ENCODE measurements at places on chromosomes 2 and 18. TPM values are rescaled to one million over a fixed set of nuclear protein-coding genes. Genes with fewer than 3 reads are reported as not detected.

The CHRNA1 gene
- polyA plus RNA-seq, result 158 TPM

DNA sequence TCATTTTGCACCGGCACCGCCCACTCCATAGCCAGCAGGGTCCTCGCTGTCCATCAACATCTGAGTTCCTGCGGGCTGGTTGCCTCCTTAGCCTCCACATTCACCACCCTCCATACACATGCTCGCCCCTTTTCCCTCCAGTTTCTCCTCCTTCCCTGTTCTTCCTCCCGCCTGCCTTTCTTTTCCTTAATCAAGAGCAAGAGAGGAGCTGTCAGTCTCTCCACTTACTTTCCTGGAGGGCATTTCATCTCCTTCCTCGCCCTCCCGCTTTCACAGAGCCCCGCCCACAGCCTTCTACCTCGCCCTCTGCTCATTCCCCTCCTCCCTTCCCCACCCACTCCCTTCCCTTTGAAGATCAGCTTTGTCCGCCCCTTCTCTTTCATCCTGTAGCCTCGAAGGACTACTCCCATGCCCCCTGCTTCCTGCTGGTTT lies 13.8 kb upstream of the ZBTB7C start:
- no peak for DNase-seq

DNA sequence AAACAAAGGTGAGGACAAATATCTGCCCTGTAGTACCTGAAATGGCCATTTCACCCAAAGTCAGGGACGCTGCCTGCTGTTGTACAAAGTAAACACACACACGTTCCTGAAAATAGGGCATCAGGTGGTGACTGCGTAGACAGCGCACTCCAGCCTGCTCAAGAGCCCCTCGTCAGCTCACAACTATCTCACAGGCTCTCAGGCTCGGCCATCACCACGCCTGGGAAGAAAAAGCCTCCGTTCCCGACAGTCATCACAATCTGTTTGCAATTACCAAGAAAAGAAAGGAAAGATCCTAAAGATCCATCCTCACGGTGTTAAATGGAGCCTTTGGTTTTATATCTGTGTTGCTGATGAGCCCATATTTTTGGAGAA lies 230.2 kb downstream of the ZNF516 start:
- DNase-seq, result no peak

The VWC2L gene
- polyA plus RNA-seq, result not detected

The TMEM169 gene
- polyA plus RNA-seq, result 4.5 TPM

- no peak for DNase-seq
Measured at GRCh38 chr2:227378371-227378782, 729 bp downstream of the TM4SF20 start.

- DNase-seq, result no peak
Measured at GRCh38 chr2:71829008-71829407, 318.7 kb downstream of the CYP26B1 start.

The PPP1R7 gene
- polyA plus RNA-seq, result 71.0 TPM

- no peak for DNase-seq
Measured at GRCh38 chr2:150133623-150134022, 353.8 kb downstream of the RND3 start.

- no peak for DNase-seq
Measured at GRCh38 chr2:209062210-209062609, 361.6 kb upstream of the MAP2 start.

DNA sequence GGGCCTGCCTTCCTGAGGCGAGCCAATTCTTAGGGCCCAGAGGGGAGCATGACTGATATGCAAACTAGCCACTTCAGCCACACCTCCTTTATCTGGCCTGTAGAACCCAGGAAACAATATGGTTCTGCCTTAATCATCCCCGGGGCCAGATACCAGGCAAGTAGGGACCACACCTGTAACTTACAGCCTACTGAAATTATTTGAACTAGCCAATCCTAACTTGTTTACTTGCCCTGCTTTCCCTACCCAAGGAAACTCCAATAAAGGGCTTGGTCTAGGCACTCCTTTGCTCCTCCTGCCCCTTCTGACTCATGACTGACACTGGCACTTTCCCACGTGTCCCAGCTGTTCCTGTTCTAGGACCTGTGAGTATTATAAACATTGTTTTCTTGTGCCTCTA lies 57.6 kb downstream of the MYOM1 start:
- DNase-seq, result no peak

- no peak for DNase-seq
Measured at GRCh38 chr2:184646593-184646992, 48.3 kb downstream of the ZNF804A start.

- DNase-seq, result no peak
Measured at GRCh38 chr2:28129955-28130695, 239.6 kb downstream of the BABAM2 start.

The RAX gene
- polyA plus RNA-seq, result not detected

- DNase-seq, result no peak
Measured at GRCh38 chr2:65511306-65511705, 78.9 kb upstream of the SPRED2 start.

DNA sequence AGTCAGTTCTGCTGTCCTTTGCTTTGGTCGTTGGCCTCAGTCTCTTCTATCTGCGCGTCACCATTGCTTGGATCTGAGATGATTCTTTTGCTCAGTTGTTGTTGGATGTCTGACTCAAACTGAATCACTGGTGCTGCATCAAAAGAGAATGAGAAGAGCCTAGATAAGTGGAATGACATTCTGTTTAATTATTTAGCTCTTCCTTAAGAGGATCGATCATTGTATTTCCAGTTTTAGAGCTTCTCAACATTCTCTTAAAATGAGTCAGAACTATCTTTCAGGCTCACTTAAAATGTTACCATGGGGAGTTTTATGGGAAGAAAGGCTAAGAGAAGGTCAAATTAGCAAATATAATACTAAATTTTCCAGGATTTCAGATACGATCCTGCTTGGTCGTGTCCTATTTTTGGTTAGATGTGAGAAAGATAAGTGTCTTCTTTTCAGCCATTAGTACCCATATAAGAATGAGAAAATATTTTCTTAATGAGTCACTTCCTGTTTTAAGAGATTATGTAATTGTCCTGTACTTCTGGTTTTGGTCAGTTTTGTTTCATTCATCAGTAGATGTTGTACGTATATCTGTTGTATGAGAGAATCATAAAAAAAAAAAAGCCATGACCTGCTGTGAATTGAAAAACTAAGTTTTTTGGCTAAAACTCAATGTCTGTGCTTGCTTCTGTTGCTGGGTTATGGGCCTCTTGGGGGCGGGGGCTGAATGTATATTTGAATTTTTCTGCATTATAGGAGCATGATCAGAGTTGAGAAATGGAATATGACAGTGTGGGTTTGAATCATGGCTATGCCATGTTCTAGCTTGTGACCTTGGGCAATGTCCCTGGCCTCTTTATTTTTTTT lies 31.6 kb upstream of the CASP10 start:
- no peak for DNase-seq

The RNF138 gene
- polyA plus RNA-seq, result 26.2 TPM

- DNase-seq, result peak; percentile 43
Measured at GRCh38 chr2:150911766-150912280, 349.8 kb downstream of the RBM43 start.

- no peak for DNase-seq
Measured at GRCh38 chr2:36455788-36456187, 100.2 kb downstream of the CRIM1 start.

Data from forelimb muscle (tissue), 1 donor.